ENCODE measurements at places on chromosomes 7 and 10.

GRCh38 chr7:94511718-94512117 is 2.1 kb downstream of the CASD1 start:
- no peak for DNase-seq

DNA sequence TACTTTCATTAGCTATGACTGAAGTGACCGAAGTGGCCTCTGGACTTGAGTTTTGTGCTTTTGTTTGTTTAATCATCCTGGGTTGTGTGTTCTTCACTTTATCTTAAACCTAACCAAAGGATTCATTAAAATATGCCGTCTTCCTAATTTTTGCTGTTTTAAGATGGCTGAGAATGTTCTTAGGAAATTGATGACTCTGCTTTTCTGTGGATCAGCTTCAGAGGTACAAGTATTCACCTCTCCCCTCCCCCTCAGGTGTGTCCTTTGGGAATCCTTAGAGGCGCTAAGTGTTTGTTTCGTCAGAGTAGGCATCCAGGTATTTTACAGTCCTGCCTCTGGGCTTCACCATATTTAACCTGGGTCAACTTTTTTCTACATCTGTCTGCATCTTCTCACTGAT is 1.1 kb downstream of the CCDC126 start:
- no peak for DNase-seq

DNA sequence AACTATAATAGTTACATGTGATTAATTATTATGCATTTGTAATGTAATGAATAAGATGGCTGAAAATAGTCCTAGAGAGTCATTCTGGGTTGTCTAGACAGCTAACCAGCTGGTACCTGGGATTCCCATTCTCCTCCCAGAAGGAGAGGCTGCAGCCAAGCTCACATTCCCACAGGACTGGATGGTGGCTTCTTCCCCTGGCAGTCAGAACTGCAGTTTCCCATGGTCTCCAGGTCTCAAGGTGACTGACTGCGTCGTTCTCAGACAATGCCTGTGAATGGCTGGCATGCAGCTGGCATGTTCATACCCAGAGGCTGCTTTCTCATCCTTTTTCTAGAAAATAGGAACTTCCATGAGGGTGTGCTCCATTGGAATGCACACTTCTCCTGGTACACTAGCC is 21.3 kb downstream of the TAS2R16 start:
- DNase-seq: no peak

- no peak for DNase-seq
Measured at GRCh38 chr7:32264702-32265284, 194.6 kb upstream of the PDE1C start.

- no peak for DNase-seq
Measured at GRCh38 chr7:133301444-133301843, 48.6 kb downstream of the EXOC4 start.

DNA sequence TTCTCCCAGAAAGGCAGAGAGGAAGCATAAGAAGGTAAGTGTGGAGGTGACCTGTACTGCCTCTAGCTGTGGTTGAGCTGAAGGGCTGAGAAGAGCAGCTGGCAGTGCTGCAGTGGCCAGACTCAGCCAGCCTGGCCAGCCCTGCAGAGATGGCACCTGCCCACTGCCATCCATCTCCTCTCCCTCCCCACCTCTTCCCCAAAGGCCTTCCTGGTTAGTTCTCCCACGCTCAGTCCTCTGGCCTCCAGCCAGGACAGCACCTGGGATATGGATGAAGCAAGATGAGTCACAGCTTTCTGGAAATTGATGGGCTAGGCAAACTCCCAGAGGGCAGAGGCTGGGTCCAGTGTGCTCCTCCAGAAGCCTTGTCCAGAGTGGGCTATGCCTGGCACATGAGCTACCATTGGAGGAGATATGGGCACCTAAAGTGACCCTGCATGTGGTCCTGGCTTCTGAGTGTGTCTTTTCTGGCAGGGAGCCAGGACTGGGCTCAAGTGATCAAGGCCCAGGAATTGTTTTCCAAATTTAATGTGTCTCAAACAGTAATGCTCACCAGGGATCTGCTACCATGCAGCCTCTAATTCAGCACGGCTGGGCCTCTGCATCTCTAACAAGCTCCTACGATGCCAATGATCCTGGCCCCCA is 81.0 kb upstream of the CACUL1 start:
- DNase-seq: no peak
